Osteocyte (in vitro differentiated cells): ENCODE measurements at places on chromosomes 3 and 15. TPM values are rescaled to one million over a fixed set of nuclear protein-coding genes. Genes with fewer than 3 reads are reported as not detected.

- DNase-seq, result no peak
These were observed 407.1 kb downstream of the VPS13C start for GRCh38 chr15:61653110-61653509.

DNA sequence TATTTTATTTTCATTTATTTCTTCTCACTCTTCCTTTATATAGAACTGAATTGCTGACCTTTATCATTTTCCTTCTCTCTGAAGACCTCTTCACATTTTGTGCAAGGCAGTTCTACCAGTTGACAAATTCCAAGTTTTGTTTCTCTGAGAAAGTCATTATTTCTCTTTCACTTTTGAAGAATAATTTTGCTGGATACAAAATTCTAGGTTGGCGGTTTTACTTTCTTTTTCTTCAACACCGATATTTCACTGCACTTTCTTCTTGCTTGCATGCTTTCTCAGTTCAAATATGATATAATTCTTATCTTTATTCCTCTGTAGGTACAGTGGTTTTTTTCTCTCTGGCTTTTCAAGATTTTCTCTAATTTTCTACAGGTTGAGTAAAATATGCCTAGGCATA is 15.9 kb downstream of the RFX7 start:
- DNase-seq, result no peak

Gene ZKSCAN7
- 7.4 TPM in 2 replicates for total RNA-seq

DNA sequence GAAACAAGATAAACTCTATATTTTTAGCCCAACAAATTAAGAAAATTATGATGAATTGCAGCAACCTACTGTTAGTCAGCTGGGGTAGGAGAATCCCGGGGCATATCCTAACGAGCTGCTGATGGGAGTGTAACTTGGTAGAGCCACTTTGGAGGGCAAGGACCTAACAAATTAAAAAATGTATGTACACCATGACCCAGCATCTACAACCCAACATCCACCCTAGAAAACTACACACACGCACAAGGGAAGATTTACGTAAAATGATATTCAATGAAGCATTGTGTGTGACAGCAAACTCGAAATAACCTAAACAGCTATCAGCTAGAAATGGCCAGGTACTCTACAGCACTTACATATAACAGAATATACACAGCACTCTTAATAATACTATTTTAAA is 1.9 kb downstream of the BCL2A1 start:
- no peak for DNase-seq

- DNase-seq, result no peak
These were observed 85.6 kb upstream of the GAP43 start for GRCh38 chr3:115537669-115538068.

Gene ZNF710
- total RNA-seq, result 16.3 and 24.2 TPM in 2 replicates

- no peak for DNase-seq
These were observed 312.5 kb downstream of the SHQ1 start for GRCh38 chr3:72535772-72536171.

Gene IL17RB
- total RNA-seq, result 0.24 and 0.54 TPM in 2 replicates

GRCh38 chr15:68383161-68384074 is 48.5 kb downstream of the ITGA11 start:
- DNase-seq, result peak; percentile 69

- DNase-seq, result no peak
These were observed 2.6 kb upstream of the MRPL3 start for GRCh38 chr3:131505421-131505820.

DNA sequence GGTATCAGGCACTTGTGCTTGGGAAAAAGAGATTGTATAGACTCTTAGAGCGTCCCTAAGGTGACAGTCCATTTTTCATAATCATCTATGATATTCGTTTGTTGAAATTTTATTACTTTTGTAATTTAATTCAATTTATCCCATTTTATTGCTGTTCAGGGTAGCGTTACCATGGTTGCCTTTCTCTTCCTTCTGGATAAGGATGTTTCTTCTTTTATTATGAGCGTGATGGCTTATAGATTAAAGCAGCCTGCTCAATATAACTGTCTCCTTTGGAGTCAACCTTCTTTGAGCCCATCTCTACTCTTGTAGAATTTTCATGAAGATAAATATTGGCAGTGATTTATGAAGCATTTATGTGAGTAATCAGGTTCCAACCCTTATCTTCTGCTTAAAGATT is 182.0 kb downstream of the LRTM1 start:
- no peak for DNase-seq

DNA sequence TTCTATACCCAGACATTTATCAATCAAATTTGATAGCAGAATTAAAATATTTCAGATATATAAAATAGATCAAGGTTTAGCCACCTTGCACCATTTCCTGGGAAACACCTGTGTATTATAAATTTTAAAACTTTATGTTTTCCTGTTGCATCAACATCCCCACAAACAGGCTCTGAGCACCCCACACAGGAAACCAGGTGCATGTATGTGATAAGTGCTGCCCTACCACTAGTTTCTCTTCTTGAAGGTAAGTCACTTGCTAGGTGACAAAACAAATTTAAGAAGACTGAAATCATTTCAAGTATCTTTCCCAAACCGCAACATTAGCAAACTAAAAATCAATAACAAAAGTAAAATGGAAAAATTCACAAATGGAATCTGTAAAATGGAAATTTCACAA is 496.1 kb upstream of the CCDC54 start:
- no peak for DNase-seq

Gene GOLGA6B
- not detected in 2 replicates for total RNA-seq

- DNase-seq, result no peak
These were observed 217.5 kb downstream of the ALCAM start for GRCh38 chr3:105584003-105584790.

Gene DPPA2
- not detected in 2 replicates for total RNA-seq

Gene KLF13
- 54.5 and 57.7 TPM in 2 replicates for total RNA-seq

DNA sequence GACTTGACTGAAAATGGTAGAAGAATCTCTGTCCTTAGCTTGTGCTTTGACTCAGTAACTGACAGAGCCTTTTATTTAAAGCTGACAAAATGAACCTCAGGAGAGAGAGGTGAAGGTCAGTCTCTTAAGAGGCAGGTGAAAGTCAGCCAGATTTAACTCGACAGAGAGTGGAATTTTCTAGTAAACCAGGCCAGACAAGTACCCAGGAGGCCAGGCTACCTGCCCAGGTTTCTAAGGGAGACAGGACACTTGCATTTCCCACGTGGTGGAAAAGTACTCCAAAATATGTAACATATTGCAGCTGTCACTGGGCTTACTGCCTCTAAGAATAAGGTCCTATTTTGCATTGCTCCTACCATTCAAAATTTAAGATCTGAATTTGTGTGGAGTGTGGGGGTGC is 167.9 kb downstream of the FMN1 start:
- no peak for DNase-seq

Gene SLC12A8
- total RNA-seq, result 2.0 and 3.0 TPM in 2 replicates

GRCh38 chr3:377158-377561 is 180.6 kb downstream of the CHL1 start:
- DNase-seq, result no peak

Gene ZDHHC3
- total RNA-seq, result 90.3 and 96.6 TPM in 2 replicates

DNA sequence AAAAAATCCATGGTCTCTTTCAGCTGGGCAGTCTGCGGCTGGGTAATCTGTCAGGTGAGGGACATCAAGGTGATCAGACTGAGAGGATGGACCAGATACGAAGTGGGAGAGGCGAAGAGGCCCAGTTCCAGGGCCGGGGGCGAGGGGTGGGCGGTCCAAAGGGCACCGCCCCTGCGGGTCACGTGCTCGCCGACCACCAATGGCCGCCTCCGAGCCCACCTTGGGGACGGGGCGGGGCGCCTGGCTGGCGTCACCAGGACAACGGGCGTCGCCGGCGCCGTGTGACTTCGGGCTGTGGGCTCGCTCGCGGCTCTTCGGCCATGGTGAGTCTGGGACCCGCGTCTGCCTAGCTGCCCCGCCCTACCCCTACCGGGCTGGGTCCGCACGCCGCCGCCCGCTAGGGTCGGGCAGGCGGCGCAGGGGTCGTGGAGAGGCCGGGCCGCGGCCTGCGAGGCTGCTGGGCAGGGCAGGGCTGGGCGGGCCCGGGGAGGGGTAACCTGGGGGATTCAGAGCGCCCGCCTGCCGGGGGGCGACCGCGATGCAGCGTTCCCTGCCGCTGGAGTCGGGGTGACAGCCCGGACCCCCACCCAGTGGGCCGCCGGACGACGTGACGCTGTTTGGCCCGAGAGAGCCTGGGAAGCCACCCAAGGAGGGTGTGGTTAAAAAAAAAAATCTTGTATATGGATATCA is at the start of gene FBXL2:
FBXL2 (plus strand) TSS at position 250 of the 690 bp plus-strand sequence; CDS start at position 321, 71 bp downstream.
- DNase-seq, result peak; percentile 95

GRCh38 chr3:126880901-126881300 is 102.0 kb upstream of the PLXNA1 start:
- no peak for DNase-seq

GRCh38 chr3:53709256-53709655 is 137.0 kb downstream of the CHDH start:
- DNase-seq, result peak; percentile 42

Gene TM4SF4
- total RNA-seq, result not detected in 2 replicates

- DNase-seq, result no peak
These were observed 33.8 kb downstream of the SLCO3A1 start for GRCh38 chr15:91887321-91887720.

GRCh38 chr3:42514876-42515275 is 12.4 kb downstream of the VIPR1 start:
- no peak for DNase-seq

DNA sequence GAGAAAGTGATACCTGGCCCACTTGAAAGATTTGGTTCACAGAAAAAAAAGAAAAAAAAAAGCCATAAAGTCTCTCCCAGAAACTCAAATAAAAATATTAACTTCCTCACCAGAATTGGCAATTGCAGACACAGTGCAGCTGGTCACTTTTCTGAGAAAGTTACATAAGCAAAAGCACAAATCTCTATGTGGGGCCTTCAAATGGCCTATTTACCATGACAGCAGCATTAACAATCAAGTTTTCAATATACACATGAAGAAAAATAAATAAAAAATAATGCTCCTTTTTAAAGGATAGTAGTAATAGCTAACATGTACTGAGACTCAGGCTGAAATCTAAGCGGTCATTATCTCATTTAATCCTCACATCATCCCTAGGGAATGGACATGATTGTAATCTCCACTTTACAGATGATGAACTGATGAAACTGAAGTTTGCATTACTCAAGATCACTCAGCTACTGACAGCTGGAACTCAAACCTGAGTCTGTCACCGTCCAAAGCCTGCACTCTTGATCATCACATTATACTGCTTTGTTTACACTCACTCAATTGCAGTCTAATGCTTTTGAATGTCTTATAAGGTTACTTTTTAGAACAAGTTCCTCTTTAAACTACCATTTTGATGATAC is 3.3 kb downstream of the NPTN start:
- no peak for DNase-seq

DNA sequence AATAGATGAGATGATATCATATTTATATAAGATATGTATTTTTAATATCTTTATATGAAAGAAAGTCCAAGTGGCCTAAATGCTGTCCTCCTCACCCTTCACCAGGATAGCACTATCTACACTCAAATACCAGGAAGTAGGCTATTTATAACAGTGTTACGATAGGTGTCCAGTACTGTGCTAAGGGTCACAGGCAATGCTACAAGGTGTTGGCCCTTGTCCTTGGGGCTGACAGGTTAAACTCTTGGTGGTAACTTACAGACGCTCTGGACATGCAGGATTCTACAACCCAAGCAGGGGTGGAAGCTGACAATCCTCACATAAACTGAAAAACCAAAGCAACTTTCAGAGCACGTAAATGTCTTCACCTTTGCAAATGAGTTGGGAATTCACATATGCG is 22.3 kb downstream of the NCEH1 start:
- no peak for DNase-seq

Gene DNAJA4
- not detected in 2 replicates for total RNA-seq

DNA sequence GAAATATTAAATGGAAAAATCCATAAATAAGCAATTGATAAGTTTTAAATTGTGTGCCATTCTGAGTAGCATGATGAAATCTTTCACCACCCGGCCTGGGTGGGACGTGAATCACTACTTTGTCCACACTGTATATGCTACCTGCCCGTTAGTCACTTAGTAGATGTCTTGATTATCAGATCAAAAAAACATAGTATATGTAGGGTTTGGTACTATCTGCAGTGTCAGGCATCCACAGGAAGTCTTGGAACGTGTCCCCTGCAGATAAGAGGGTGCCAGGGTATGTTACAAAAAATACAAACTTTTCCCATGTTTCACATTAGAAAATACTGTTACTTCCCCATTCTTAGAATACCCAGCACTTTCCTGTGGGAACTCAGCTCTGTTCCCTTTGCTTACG is 35.2 kb downstream of the FAM81A start:
- no peak for DNase-seq

- DNase-seq, result no peak
These were observed 71.2 kb downstream of the TIGIT start for GRCh38 chr3:114364806-114365654.
